ENCODE measurements at places on chromosomes 12 and 14.

GRCh38 chr14:65250162-65250495, 147.8 kb upstream of the MAX start:
- no peak for DNase-seq

GRCh38 chr12:28974166-28974565, 174.9 kb upstream of the FAR2 start:
- DNase-seq: no peak

- no peak for DNase-seq
These were observed 159.5 kb downstream of the TMEM132C start for GRCh38 chr12:128426511-128426910.

DNA sequence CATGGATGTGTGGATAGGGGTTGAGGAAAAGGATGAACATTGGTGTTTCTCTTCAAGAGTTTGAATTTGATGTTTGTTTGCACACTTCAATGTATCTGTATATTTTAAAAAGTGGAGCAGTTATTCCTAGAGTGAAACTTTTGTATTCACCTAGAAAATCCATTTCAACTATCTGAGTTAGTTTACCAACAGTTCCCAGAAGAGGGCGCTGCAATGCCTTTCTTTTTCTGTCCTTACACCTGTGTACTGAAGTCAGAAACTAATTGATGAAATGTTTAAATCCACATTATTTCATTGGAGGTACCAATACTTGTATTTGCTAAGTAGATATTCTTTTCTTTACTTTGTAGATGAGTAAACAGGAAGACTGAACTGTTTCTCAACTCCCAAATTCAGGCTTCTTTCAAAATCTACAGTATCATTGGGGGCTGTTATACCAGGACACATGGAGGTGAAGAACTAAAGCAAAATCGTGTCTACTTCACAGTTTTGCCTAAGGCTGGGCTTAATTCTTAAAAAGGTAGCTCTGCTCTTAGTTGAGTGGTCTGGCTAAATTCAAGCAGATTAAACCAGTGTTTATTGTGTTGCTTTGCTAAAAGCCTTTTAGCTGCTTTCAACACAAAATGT, 26.6 kb upstream of the KLRB1 start:
- peak; percentile 85 for DNase-seq

DNA sequence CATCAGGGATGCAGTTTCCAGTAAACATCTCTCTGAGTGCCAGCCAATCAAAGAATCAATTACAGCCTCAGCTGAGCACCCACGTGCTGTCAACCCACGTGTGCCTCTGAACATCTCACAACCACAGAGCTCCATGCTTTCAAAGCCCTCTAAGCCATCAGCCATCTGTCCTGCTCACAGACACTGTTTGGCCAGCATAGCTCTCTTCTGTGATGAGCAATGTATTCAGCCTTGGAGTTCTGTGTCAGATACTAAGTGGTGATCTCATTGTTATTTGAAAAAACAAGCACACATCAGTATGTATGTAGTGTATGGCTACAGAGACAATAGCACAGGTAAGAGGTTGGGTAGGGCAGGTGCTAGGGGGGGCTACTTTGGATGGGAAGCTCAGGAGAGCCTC, 94.3 kb downstream of the RGS6 start:
- DNase-seq: no peak
